ENCODE measurements at places on chromosomes 2 and 18.

DNA sequence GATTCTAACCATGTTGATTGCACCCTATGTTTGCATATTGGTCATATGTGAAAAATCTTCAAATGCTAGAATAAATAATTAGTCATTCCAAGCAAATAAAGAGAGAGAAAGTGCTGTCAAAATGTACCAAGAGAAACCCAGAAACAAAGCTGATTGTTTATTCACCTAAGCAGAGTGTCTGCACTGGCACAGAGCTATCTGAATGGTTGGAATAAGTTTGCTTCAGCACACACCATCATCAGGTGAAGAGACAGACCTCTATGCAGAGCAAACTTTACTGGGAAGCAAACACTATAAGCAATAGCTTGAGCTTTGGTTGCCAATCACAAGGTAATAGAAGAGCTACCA lies 25.4 kb downstream of the DSG4 start:
- DNase-seq, result no peak

- peak; percentile 40 for DNase-seq
Measured at GRCh38 chr2:24164416-24164973, 10.4 kb upstream of the FAM228A start.

GRCh38 chr18:37956902-37957301 lies 391.3 kb upstream of the CELF4 start:
- DNase-seq, result no peak

- no peak for DNase-seq
Measured at GRCh38 chr2:58098254-58099095, 51.9 kb downstream of the VRK2 start.

DNA sequence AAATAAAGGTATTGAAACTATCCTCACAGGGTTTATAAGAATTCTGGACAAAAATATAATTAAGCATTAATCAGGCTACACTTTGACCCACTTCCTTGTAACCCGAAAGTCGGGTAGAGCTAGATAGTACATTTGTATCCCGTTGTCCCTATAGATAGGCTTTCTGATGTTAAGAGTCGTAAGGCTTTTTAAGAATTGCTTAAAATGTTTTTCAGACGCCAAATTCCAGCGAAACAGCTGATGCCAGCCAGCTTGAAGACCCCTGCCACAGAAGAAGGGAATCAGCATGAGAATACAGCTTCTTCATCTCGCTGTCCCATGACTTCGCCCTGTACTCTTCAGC lies 962 bp upstream of the GPR155 start:
- DNase-seq, result no peak

- no peak for DNase-seq
Measured at GRCh38 chr2:111148925-111149324, 28.2 kb downstream of the BCL2L11 start.

DNA sequence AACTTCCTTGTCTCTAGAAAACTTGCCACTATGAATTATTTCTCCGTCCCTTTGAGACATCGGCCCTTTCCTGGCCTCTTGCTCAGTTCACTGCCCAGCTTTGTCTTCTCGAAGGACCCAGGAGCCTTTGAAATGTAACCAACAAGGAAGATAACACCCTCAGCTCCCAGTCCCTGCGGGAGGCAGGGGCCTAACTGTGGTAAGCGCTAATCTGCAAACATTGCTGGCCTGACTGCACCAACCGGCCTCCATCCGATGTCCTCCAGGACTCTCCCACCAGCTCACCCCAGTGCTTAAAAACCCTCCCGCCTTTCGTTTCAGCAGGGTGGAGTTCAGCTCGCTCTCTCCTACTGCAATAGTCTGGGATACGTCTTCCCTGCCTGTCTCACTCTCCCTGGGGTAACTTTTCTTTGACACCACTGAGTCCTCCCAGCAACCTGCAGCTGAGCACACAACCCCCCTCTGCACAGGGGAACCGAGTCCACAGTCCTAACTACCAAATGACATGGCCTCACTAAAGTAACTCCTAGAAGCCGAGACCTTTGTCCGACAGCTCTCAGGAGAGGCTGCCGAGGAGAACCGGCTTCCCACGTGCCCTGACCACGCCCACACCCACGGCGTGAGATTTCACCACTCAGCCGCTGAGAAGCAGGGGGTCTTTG lies 76.1 kb downstream of the MBP start:
- no peak for DNase-seq

DNA sequence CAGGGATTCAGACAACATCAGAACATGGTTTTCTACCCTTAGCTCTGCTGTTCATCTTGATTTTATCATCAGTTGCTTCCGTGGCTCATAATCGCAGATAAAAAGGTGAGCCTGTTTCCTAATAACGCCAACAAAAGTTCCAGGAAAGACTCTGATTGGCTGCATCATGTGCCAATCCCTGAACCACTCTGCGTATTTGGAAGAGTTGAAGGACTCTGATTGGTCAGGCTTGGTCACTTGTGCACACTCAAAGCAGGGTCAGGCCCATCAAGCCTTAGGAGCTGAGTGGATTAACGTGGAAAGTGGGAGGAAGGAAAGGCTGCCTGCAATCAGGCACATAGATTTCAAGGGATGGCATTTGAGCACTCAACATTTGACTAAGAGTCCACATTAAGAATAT lies 11.4 kb downstream of the TXNDC2 start:
- DNase-seq, result no peak

GRCh38 chr2:96802721-96803120 lies 13.3 kb upstream of the CNNM3 start:
- no peak for DNase-seq

DNA sequence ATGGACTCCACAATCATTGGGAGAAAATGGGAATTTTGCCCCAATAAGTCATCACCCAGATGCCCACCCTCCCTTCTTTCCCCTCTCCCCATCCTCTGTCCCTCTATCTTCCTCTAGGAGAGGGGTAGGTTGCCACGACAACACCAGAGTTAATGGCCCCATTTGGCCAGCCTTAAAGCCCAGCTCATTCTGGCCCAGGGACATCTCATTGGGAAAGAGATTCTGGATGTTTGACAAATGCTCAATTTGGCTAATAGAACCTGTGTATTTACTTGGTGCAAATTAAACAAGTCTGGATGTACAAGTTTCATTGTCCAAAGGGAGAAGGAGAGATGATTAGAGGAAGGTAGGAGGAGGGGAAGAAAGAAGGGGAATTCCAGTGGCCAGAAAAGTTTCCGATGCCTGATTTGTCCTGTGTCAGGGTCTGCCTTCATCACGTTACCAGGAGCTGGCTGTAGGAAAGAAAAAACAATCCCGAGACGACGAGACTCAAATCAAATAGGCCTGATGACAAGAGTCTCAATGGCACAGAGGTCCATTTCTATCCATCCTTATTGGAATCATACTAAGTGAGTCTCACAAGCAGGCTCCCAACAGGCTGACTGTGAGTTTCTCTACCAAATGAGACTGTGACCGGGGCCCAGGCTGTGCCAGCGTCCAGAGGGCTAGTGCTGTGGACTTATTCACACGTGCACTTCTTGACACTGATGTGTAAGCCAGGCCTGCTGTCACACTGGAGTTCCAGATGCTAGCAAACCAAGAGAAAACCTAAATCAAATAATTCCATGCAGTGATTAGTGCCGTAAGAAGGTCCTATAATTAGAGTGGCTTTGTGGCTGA lies 265.2 kb upstream of the APCDD1 start:
- DNase-seq, result no peak

GRCh38 chr18:55228191-55228590 lies 268.9 kb upstream of the CCDC68 start:
- DNase-seq, result no peak

- DNase-seq, result no peak
Measured at GRCh38 chr2:126720638-126721037, 64.7 kb downstream of the GYPC start.

DNA sequence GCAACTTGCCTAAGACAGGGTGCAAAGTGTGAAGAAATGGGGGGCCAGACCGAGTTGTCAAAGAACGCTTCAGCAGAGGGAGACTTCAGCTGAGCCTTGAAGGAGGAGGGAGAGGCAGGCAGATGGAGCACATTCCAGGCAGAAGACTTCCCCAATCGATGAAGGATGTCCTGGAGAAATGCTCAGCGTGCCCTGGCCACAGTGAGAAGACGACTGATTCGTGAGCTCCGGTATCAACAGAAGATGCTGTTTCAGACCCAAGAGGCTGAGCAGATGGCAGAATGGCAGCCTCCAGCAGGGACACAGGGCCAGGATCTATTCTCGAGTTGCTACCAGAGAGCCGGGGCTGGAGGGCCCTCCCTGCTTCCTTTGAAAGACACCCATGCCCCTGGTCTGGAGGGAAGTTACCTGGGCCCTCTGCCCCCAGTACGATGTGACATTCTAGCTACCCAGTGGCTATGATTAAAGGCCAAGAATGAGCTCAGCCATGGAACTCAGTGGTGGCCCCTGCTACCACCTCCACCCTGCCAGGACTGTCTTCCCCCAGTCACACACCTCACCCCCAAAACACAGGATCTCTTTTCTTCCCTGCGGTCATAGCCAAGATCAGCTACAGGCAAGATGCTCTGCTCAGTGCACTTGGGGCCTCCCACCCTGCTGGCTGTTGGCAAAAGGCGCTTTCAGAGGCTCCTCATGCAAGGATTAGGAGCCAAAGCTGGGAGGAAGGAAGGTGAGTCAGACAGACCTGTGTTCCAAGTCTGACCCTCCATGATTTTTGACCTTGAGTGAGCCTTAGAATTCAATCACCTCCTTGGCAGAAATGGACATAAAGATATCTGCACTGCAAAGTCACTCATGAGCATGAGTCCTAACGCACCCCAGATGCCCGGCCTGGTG lies 84.3 kb downstream of the TFCP2L1 start:
- no peak for DNase-seq

DNA sequence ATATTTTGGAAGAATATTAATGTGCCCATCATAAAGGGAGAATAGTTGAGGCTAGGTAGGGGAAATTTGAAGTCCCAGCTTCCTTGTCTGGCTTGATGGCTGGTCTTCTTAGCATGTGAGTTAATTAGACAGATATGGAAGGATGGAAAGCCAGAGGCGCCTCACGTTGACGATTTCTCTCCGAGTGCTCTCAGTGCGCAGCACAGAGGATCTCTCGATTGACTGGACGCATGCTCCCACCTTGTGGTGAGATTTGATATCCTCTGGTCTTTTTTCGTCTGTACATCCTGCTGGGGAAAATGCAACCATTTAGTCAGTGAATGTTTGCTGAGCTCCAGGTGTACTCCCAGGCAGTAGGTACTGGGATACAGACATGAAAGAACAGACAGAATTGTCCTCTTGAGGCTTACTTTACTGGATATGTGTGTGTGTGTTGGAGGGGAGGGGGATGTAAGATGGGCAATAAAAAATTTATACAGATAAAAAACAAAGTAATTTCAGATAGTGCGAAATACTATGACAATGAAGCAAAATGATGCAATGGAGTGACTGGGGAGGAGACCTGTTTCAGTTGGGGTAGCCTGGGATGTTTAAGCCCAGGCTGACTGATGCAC lies 66.9 kb upstream of the ZNG1B start:
- peak; percentile 74 for DNase-seq

GRCh38 chr2:195406886-195407603 lies 250.0 kb upstream of the SLC39A10 start:
- DNase-seq, result no peak

DNA sequence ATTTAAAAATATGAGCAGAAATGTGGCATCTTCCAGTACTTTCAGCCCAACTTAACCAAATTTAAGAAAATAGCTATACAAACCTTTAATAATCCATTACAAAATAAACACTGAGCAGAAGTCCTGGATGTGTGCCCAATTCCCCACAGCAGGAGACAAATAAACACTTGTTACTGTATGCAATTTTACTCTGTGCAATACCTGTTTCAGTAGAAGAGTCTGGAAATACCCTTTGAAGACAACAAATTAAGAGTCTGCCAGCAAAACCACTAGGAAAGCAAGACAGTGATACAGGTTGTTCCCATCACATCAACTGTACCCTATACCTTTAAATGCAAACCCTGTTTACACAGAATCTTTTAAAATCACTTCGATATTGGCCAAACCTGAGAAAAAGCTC lies 41.4 kb upstream of the RNU4ATAC start:
- peak; percentile 60 for DNase-seq

DNA sequence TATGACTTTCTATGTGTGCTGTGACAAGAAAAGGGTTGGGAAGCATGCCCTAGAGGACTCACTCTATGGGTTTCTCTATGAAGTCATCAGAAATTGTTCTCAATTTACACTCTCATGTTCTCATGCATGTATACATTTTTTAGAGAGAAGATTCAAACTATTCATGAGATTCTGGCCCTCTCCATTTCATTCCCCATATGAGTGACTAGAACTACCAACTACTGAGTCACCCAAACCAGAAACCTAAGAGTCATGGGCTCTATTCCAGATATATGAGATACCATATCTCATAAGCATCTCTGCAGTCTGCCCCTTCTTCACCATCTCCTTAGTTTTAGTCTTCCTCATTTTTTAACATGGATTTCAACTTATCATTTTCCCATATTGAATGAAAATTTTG lies 87.7 kb downstream of the EXOC6B start:
- DNase-seq, result no peak

DNA sequence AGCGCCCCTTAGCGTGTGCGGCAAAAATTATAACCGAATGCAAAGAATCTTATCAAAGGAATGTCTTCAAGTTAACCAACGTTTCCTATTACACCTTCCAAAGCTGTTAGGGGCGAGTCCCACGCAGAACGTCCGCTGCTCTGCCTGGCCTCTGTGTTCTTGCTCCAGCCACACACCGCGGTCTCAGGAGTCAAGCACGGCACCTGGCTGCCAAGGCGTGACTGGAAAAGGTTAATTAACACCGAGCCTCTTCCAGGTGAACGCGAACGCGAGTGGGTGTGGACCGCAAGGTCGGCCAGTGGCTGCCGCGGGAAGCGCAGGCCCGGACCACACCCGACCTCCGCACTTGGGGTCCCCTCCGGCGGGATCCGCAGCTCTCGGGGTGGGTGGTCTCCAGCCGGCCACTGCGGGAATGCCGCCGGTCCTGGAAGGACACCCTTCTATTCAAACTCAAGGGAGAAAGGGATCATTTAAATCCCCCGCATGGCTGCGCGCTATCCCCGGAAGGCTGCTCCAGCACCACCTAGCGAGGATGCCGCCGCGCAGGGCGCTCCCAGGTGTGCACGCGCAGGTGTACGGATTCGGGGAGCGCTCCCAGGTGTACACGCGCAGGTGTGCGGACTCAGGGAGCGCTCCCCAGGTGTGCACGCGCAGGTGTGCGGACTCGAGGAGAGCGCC lies 830 bp downstream of the CYB5A start:
- DNase-seq, result no peak

GRCh38 chr18:8688816-8689215 lies 16.5 kb upstream of the MTCL1 start:
- DNase-seq, result no peak

DNA sequence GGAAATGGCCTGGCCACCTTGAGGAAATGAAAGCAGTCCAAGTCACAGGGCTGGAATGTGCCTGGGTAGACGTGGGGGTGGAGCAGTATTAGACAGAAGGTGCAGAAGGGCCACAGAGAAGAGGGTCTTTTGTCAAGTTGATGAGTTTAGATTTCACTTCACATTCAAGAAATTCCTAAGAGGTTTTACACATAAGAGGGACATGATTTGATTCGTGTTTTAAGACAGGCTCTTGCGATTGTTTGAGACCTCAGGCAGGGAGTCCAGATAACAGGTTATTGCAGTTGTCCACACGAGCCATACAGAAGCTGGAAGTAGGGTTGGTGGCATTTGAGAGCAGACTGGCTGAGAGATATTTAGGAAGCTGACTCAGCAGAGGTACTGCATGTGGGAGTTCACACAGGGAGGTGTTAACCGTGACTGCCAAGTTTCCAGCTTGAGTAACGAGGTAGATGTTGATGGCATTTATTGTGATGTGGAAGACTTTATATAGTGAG lies 64.6 kb downstream of the NEB start:
- DNase-seq, result peak; percentile 11

GRCh38 chr2:163717993-163718680 lies 17.7 kb downstream of the FIGN start:
- no peak for DNase-seq

- DNase-seq, result no peak
Measured at GRCh38 chr2:118841828-118842461, 5.5 kb downstream of the EN1 start.

GRCh38 chr2:228016402-228016801 lies 145.0 kb downstream of the DAW1 start:
- DNase-seq, result no peak

Data from RPMI8226 (cell line).